ENCODE measurements at places on chromosomes 7 and 10.

DNA sequence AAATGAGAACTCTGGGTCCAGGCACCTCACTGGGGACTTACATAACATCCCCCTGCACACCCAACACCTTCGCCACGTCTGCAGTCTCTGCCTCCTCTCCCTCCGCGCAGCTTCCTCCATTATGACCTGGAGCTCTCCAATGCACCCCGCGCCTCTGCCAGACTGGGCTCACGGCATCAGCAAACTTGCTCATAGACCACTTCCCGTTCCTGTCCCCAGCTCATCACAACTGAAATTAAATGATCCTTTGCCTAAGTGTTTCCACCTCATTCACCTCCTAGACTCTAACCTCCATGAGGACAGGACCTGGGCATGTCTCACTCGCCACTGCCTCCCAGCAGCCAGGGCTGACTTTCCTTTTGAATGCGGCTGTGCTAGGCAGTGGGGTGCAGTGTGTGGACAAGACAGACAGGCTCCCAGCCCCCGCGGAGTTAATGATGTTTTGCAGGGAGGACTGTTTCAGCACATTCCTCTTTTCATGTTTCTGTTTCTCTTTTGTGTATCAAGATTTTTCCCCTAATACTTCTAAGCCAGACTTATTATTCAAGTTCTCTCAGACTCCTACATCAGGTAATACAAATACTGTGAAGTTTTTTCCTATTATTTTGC lies 18.8 kb downstream of the CHST15 start:
- no peak for DNase-seq

GRCh38 chr10:58546722-58547445 lies 34.2 kb downstream of the BICC1 start:
- DNase-seq = no peak

DNA sequence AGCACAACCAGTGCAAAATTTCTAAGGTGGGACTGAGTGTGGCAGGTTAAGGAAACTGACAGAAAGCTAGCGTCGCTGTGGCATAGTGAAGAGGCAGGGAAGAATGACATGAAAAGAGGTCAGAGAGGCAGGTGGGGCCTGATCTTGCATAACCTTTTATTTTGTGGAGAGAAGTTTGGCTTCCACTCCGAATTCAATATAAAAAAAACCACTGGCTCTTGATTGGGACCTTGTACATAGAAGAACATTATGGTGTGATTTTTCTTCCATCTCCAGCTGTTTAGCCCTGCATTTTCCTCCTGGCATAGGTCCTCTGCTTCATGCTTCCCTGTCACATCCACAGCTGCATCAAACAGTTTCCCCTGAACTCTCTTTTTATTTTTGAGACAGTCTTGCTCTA lies 170.5 kb upstream of the MEOX2 start:
- no peak for DNase-seq

DNA sequence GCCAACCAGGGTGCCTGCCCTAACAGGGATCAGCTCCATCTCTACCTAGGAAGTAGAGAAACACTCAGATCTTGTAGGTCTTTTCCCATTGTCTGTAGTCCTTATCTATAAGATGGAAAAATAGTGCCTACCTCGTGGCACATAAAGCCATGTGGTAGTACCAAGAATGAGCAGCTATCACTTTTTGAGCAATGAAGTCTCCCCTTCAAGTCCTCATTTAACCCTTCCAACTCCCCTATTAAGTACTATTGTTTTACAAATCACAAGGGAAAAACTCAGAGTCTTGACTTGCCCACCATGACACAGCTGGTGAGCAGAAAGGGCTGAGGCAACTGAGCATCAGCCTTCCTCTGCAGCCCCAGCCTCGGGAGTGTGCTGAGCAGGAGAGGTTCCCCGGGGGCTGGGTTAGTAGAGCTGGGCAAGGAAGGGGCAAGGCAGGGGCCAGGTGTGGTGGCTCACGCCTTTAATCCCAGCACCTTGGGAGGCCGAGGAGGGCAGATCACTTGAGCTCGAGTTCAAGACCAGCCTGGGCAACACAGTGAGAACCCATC lies 3.3 kb downstream of the FRAT2 start:
- DNase-seq = no peak

DNA sequence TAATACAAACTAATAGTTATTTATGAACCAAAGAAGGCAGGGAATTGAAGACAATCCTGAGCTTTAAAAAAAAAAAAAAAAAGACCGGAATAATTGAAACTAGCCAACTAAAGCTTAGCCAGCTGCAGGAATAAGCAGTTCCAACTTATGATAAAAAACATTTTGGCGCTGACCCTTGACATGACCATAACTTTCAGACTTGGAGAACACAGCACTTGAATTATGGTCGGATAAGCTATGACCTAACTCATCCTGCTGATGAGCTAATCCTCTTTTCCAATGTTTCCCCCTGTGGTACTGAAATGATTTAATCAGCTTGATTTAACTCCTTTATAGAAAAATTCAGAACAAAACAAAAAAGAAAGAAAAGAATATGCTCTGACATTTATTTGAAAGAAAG lies 181.8 kb downstream of the DGKB start:
- no peak for DNase-seq

GRCh38 chr7:41027428-41028115 lies 675.3 kb downstream of the INHBA start:
- peak; percentile 79 for DNase-seq

DNA sequence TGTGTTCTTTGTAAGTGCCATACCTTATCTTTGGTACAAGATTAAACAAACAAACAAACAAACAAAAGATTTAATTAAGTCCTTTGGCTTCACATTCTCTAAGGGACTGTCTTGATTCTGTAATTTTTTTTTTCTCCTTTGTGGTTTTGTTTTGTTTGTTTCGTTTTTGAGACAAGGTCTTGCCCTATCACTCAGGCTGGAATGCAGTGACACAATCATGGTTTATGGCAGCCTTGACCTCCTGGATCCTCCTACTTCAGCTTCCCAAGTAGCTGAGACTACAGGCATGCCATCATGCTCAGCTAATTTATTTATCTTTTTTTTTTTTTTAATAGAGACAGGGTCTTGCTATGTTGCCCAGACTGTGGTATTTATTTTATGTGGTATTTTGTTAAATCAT lies 165.8 kb downstream of the LRRC4 start:
- peak; percentile 32 for DNase-seq

- peak; percentile 37 for DNase-seq
Observed at GRCh38 chr7:118111347-118111746, 72.6 kb upstream of the LSM8 start.

GRCh38 chr7:80411621-80412020 lies 100.2 kb downstream of the GNAT3 start:
- DNase-seq = peak; percentile 52

All from epithelial cell of esophagus (primary cell).